ENCODE measurements at places on chromosomes 7 and 10.

DNA sequence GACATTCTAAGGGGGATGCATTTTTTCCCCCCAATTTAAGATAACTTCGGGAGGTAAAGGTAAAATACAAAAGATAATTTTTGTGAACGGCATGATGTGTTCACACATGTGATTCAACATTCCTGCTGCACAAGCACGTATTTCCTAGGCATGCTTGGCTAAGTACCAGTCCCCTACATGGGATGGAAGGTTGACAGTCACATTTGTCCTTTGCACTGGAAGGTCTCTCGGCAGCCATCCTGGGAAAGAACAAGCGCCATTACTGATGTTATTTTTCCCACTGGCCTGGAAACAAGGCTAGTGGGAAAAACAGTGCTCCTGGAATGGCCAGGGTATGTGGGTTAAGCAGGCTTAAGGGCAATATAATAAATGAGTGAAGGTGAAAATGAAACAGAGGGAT lies 276.2 kb upstream of the AOAH start:
- no peak for DNase-seq

GRCh38 chr7:113268757-113269156 lies 150.4 kb upstream of the SMIM30 start:
- DNase-seq: no peak

GRCh38 chr10:127882391-127882790 lies 10.3 kb downstream of the CLRN3 start:
- DNase-seq: no peak

GRCh38 chr10:48289501-48290238 lies 15.2 kb upstream of the FRMPD2 start:
- DNase-seq: peak; percentile 82

- DNase-seq: no peak
These were observed 173.4 kb upstream of the KLF14 start for GRCh38 chr7:130907439-130907838.

GRCh38 chr7:102125127-102125596 lies 161.5 kb upstream of the SH2B2 start:
- no peak for DNase-seq

DNA sequence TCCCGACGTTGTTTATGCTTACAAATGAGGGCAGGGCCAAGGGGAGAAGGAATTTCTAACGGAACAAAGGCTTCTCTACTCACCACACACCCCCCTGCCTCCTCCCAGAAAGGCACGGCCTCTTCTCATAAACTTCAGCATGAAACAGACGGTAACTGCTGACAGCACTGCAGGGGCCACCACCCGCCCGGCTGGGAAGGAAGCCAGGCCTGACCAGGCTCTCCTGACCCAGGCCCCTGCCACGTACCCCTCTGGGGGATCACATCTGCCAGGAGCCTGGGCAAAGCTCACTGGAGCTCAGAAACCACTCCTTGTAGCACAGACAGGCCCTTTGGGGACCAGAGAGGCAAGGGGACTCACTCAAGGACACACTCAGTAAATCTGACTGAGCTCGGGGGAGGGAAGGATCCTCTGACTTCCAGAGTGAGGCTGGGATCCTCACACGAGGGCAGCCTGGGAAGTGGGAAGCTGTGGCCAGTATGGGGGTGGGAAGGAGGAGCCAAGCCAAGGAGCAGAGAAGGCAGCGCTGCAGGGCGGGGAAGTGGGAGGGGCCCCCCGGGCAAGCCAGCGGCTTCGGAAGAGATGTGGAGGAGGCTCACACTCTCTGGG lies 46.1 kb downstream of the ZCCHC24 start:
- no peak for DNase-seq

DNA sequence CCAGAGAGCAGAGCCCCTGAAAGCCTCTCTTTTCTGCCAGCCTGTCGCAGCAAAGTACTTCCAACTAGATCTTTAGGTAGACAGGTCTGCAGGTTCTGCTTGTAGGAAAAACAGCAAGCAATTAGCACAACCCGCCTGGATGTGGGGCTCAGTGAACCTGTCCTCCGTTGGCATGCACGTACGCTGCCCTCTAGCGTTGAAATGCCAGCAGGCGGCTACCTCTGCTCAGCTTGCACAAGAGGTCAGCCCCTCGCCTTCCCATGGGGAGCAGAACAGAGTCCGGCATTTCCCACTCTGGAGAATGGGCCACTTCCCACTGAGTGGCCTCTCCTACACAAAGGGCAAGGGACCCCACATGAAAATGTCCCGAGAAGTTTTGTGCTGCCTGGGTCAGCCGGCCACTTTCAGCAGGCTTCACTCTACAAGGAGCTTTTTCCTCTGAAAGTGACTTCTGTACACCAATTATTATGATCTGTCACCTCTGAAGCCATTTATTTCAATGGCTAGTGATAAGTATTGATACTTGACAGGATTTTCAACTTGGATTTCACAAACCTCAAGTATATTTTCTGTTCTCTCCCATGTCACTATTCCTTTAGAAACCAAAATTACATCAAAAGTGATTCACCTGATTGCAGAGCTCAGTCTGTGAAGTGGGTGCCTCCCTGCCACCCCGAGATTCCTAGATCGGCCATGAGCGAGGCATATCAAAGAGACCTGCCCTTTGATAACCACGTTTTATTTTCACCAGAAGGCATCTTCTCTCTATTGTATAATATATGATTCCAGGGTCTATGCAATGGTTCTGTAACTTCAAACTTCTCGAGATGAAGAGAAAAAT lies 56.7 kb downstream of the JCAD start:
- peak; percentile 85 for DNase-seq

GRCh38 chr7:123979876-123980275 lies 53.0 kb downstream of the TMEM229A start:
- no peak for DNase-seq

DNA sequence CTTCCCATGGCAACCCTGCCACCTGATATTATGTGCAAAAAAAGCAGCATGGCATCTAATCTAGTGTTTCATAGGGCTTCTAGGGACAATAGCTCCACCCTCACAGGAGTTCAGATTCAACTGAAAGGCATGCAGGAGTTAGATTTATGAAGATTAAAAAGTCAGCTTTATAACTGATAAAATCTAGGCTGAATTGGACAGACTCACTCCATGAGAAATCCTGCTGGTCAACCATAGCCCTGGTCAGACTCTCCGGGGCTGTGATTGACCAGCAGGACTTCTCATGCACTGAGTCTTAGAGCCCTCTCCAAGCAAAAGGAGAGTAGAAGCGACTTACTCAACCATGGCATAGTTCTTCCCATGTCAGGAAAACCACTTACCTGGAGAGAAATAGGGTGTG lies 345.4 kb downstream of the NEBL start:
- no peak for DNase-seq

Data from glutamatergic neuron (in vitro differentiated cells).